RPMI7951 (cell line): ENCODE measurements at places on chromosomes 7 and 10. TPM values are rescaled to one million over a fixed set of nuclear protein-coding genes. Genes with fewer than 3 reads are reported as not detected.

VWDE gene
- total RNA-seq: not detected in 2 replicates

GRCh38 chr10:103598654-103599115, 105.2 kb downstream of the NEURL1 start:
- DNase-seq: peak; percentile 54

GRCh38 chr7:148729984-148730733, 31.5 kb downstream of the CUL1 start:
- DNase-seq: no peak

DNA sequence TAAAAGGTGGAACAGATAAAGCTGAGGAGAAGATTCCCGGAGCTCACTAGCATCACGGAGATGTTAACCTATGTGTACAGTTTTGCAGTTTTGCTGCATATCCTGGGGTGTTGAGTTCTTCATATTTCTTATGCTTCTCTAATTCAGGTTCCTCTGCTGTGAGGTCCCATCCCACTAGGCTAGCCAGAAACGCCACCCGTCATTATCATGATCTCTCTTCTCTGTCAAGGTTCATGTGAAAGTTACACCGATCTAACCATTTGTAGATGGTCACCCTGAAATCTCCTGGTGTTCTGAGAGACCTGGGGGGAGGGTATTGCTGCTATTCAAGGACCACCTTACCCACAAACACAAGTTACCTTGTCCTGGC, 136.3 kb downstream of the CCDC71L start:
- no peak for DNase-seq

- DNase-seq: peak; percentile 58
Measured at GRCh38 chr10:87547734-87548311, 43.1 kb downstream of the MINPP1 start.

FAM237B gene
- not detected in 2 replicates for total RNA-seq

GRCh38 chr10:116796469-116796868, 52.8 kb upstream of the ENO4 start:
- DNase-seq: no peak

DNA sequence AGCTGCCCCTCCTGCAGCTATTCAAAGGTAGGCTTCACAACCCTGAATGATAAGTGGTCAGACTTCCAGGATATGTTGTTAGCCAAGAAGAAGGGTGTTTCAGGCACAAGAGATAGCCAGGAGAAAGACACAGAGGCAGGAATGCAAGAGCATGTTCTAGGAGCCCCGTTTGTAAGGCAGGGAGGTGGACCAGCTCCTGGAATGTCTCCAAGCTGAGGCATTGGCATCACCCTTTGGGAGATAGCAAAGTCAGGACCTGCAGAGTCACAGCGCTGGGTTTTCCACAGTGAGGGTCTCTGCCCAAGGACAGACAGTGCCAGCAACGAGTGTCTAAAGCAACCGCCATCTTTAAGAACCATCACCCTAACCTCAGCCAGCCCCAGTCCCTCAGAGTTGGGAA, 484.5 kb upstream of the ZMIZ1 start:
- DNase-seq: no peak

GRCh38 chr7:47049234-47049774, 532.6 kb downstream of the TNS3 start:
- DNase-seq: no peak

GRCh38 chr7:136174477-136175125, 197.4 kb upstream of the MTPN start:
- DNase-seq: no peak

GRCh38 chr7:138237995-138238394, 161.7 kb downstream of the AKR1D1 start:
- DNase-seq: no peak

DNA sequence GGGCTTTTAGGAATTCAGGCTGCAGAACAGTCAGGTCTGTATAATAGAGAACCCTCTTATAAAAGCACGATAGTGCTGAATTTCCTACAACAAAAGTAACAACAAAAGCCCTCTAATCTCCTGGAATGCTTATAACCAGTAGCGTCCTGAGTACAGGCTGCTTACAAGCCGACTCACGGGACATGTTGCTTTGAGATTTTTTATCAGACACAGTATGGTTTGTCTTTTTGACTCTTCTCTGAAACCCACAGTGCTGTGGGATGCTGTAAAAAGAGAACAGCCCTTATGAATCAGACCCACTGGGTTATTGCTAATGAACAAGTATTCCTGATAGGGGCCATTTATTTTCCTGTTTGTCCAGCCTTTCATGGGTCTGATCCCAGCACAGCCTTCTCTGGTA, 59.4 kb downstream of the PLPP4 start:
- no peak for DNase-seq

DNA sequence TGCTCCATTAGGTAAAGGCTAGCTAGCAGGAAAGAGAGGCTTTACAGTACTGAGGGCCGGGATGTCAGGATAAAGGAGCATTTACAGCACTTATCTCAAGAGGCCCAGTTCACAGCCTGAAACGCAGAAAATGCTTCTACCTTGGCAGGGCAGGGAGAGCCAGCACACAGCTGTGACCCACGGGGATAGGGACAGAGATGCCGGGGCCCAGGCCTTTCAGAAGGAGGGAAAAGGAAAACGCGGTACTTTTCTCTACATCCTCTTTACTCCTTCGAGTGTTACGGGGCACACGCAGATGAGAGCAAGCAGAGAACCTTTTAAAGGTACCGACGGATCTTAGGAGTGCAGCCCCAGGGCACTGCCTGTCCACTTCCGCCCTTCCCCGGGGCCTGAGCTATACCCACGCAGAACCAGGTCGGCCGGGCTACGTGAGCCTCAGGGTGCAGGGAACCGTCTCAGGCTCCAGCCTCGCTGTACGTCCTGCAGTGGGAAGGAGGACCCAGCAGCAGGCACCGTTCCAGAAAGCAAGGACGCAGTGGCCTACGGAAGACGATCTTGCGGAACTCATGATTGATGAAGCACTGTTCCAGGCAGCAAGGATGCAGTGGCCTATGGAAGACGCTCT, 232.3 kb downstream of the ELFN1 start:
- DNase-seq: no peak

DNA sequence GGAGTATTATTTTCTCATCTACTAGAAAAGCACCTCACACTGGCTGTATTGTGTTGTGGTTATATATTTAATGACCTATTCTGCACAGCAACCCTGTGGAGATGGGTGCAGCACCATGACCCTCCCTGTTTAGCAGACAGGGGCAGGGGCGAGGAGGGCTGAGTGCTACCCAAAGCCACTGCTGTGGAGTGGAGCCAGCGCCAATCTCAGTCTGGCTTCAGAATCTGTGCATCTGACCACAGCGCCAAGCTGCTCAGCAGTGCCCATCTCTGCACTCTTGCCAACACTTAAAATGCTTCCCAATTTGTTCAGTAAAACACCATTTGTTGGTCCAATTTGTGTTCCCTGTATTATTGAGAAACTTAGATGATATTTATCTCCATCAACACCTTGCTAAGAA, 239.1 kb downstream of the ZMYND11 start:
- no peak for DNase-seq

GIMAP6 gene
- total RNA-seq: 0.48 TPM in 1 of 2 replicates, not detected in the other

GBX1 gene
- not detected in 2 replicates for total RNA-seq

- no peak for DNase-seq
Measured at GRCh38 chr7:136853654-136854053, 14.8 kb upstream of the CHRM2 start.

- DNase-seq: no peak
Measured at GRCh38 chr7:32948202-32948601, 9.0 kb upstream of the FKBP9 start.

PLXDC2 gene
- 0.10 and 0.24 TPM in 2 replicates for total RNA-seq

GJD4 gene
- not detected in 2 replicates for total RNA-seq

- no peak for DNase-seq
Measured at GRCh38 chr7:35011085-35011484, 26.2 kb downstream of the DPY19L1 start.

ZDHHC6 gene
- 35.6 and 38.8 TPM in 2 replicates for total RNA-seq

DNA sequence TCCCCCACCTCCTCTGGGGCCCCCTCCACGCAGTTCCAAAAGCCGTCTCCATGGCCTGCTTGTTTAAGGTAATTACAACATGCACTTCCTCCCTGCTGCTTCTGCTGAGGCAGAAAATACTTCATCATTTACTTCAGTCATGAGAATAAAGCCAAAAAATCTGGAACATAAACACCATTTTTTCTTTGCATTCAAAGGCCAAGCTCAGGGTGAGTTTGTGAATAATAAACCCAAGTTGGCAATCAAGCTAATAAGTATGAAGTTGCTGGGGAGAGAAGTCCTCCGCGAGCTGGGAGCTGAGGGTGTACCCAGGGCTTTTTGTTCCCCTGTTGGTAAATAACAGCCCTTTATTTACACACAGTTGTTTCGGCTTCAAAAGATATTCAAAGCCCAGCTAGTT, 70.5 kb downstream of the FAM204A start:
- no peak for DNase-seq

DNA sequence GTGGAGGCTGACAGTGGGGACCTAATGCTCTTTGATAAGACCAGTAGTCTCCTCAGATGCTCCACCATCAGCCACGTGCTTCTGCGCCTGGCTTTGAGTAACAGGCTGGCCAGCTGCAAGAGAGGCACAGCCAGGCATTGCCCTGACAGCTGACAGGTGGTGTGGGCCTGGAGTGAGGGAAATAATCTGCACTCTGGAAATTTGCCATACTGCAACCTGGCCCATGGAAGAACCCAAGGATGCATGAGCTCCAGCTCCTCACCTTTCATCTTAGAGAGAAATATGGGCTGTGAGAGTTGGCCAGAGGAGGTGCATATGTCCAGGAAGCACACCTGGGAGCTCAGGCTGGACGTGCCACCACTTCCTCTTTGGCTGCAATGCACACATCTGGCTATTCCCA, 118.9 kb downstream of the PLXDC2 start:
- no peak for DNase-seq

DNA sequence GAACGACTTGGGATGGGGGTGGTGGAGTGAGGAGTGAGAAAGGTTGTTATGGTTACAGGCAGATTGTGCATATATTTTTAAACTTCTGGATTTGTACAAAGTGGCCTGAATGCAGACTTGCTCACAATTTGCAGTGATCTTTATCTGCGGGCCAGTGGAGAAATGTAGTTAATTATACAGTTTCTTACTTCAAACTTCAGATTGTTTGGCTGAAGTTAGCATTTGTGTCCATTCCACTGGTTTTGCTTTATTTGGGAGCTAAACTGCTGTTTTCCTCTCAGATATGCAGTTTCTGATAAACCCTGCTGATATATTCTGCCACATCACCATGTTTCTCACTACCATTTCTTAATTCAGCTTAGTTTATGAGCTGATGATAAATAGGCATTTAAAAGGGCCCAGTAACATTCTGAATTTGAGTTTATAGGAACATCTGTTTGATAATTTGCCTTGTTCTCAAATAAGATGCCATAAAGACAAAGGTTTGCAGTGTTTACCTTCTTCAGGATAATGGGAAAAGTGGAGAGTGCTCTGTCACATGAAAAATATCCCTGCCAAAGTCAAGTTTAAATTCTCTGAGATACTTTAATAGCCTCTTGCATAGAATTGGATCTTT, 170.1 kb downstream of the ST7 start:
- no peak for DNase-seq

GRCh38 chr7:11168650-11169170, 195.0 kb downstream of the PHF14 start:
- no peak for DNase-seq

SCRN1 gene
- total RNA-seq: 112 and 118 TPM in 2 replicates

DNA sequence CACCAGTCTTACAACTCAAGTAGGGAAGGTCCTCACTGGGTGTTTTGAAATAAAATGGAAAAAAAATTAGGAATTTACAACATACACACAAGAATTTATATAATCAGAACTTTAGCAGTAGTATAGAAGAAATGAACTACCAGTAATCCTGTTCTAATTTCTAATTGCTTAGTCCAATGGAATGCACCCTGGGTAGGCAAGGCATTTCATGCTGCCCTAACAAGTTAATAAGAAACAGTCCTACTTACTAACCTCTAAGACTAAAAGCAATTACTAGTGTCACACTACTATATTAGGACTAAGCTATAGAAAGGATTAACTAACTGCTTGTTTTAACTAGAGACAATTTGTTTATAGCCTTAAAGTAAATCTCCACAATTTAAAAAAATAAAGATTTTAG, 158.1 kb downstream of the BTAF1 start:
- no peak for DNase-seq

WDFY4 gene
- total RNA-seq: not detected in 2 replicates

GDI2 gene
- total RNA-seq: 441 and 493 TPM in 2 replicates

CTAGE8 gene
- total RNA-seq: 0.39 TPM in 1 of 2 replicates, not detected in the other

IKZF1 gene
- not detected in 2 replicates for total RNA-seq

DNA sequence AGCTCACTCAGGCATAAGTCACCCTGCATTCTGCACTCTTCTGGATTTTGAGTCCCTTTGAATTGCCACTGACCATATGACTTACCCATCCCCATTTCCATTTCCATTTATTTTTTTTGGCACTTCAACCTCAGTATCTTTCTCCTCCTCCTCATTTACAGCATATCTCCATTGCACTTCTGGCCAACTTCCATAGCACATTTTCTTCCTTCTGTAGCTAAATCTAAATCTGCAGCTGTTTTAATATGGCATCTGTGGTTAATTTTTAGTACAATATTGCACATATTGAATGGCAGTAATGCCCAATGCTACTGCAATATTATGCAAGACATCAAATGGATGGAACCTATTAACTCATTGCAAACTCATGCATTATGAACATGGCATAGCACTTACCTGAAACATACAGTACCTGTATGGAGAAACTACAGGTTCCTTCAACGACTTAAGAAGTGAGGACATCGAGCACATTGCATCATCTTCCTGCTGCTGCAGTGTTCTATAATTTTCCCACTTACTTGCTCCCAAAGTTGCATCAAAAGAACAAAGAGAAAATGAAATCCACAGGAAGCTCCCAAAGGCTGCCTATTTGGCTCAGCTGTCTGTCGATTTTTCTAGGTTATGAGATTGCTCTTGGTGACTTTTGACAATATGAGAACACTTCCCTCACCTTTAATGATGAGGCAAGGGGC, 55.7 kb downstream of the LRRTM3 start:
- DNase-seq: no peak

DNA sequence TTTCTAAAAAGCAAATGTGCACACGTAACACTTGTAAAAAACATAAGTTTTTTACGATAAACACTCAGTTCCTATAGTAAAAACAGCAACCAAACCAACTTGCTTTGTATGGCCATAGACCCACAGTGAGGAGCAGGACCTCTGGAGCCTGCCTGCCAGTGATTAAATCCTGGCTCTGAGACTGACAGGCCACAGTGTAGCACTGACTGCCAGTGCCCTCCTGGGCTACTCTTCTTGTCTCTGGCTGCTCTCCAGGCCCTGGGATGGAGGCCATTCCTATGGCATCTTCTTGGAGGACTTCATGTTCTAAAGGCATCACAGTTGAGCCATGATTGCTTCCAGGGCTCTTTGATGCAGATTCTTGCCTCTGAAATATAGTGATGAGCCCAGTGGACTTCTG, 22.7 kb upstream of the TMEM254 start:
- no peak for DNase-seq

DNA sequence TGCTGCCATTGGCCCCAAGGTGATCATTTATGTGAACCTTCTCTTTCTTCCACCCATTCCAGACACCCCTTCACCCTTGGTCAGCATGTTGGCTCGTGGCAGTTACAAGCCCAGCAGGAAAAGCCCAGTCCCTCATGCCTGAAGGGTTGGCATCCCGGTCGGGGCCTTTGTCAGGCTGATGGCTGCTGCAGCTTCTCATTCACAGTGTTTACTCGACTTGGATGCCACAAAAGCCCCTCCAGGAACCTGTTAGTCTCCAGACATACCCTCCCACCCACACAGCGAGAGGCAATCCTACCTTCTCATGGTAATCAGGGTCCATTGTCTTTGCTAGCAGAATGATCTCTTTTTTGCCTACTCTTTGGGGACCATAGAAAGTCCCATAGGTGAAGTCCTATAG, 200.8 kb upstream of the PFKP start:
- no peak for DNase-seq
